ENCODE measurements at places on chromosomes 2 and 18.

- no peak for DNase-seq
Measured at GRCh38 chr2:228630786-228631185, 449.3 kb upstream of the SPHKAP start.

GRCh38 chr2:88897715-88898114 is 206.2 kb downstream of the RPIA start:
- DNase-seq: no peak

DNA sequence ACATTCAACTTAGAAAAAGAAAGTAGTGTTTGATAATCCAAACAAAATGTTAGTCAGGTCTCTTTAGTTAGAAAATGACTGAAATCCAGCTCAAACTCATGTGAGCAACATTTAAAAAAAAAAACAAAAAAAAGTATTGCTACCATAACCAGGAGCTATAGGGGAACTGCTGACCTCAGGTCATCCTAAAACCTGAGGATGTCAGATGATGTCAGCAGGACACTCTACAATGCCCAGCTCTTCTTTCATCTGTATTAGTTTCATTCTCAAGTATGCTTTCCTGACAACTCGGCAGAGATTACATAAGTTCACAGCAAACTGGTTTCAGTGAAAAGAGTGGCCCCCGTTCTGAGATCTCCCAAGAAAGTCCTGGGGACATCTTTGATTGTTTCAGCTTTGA is 4.2 kb upstream of the ESCO1 start:
- DNase-seq: no peak

GRCh38 chr2:160207271-160207670 is 7.2 kb upstream of the ITGB6 start:
- DNase-seq: no peak

DNA sequence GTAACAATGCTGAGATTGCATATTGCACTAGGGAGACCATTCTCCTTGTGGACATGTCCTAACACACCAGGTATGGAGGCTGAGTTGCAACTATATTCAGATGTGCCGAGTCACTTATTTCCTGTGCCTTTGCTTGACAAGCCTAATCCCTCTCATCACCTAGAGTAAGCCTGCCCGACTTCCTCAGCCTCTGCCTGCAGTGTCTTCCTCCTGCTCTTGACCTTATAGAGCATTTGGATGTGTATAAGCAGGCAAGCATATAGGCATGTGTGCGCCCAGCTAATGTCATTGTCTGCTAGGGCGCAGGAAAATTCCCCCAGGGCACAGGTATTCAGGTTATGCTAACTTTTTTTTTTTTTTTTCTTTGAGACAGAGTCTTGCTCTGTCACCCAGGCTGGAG is 316.9 kb downstream of the CDH2 start:
- no peak for DNase-seq

DNA sequence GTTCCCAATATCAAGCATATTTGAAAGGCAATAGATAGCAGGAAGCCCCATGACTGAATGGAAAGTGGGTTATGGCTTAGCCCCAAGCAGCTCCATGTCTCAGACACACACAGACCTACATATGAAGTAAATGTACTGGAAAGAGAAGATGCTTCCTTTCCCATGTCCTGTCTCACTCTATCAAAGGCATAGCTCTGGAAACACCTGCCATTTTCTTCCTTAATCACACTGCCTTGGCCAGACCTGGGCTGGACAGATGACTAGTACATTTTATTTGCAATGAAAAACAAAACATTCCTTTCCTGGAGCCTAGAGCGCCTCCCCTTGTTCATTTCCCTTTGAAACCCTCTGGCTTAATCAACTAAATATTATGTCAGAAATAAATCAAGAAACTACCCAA is 160.7 kb downstream of the ANTXR1 start:
- no peak for DNase-seq

DNA sequence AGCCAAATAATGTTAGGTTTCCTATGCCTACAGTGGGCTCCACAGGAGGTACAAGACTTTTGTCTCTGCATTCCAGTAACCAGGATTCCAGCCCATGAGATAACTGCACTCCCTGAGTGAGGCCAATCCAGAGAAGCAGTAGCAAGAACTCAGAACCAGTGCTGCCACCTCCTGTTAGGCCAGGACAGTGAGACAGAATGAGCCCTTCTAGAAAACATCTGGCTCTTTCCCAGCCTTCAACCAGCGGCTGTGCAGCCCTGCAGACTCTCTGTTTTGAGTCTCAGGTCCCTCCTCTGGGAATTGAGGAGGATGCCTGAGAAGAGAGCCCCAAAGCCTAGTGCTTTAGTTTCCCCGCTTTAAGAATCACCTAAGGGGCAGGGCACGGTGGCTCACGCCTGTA is 44.2 kb downstream of the ARID5A start:
- no peak for DNase-seq

DNA sequence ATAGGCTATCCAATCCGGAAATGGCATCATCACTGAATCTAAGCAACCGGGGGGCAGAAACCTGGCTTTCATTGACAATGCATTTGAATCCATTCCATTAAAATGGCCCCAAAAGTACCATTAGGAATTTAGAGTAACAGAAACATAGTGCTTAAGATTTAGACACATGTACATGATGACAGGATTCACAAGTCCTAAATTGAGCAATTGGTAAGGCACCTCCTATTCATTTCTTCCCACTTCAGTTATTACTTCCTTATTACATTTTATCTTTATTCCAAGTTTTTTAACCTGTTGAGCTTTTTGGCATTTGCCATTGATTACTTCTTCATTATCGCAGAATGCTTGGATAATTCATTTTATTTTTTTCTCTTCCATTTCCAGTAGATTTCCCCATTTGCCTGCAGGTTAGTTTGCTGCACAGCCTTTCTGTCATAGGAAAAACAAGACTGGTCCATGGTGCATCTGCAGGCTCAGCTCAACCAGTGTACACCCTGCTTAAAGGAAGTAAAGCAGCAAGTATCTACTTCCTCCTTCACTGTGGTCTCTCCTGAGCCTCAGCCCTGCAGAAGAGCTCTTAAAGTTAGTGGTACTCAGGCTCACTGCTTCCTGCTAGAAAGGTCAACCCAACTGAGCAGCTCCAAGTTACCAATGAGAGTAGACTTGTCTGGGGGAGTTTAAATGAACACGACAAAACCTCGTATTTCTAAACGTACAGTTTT is 89.2 kb downstream of the DOCK10 start:
- DNase-seq: no peak

DNA sequence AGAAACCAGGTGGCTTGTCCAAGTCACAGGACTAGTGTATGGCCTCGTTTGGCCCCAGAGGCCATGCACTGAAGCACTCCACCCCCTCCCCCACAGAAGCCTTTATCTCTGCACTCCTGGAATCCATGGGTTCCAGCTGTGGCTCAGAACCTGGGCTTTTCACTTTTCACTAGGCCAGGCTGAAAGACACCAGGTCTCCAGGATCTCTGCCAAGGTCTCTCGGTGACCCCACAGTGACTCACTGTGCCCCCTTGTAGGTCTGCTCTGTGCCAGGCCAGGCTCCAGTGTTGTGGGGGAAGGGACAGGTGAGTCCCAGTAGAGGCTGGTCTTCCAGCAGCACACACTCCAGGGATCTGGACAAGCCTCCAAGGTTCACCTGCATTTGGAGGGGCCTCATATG is 31.0 kb upstream of the GLI2 start:
- DNase-seq: no peak

GRCh38 chr2:184890311-184890710 is 292.0 kb downstream of the ZNF804A start:
- no peak for DNase-seq

GRCh38 chr2:14182227-14182946 is 450.1 kb upstream of the LRATD1 start:
- no peak for DNase-seq

DNA sequence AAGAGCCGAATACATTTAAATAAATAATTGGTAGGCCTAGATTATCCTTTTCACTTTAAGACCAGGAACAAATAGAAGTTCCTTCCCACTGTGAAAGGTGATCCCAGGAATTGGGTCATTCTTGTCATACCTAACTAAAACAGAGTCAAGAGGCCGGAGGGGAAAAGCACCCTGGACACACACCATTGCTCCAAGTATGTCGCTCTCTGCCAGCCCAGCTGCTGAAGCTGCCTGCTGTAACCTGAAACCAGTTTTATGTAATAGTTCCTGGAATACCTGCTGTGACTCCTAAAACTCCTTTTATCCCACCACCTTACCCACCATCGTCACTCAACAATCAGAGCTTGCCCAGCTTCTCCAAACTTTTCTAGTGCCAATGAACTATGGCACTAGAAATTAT is 217.1 kb downstream of the PTPRM start:
- no peak for DNase-seq

- no peak for DNase-seq
Measured at GRCh38 chr18:28767201-28767600, 590.3 kb upstream of the CDH2 start.

DNA sequence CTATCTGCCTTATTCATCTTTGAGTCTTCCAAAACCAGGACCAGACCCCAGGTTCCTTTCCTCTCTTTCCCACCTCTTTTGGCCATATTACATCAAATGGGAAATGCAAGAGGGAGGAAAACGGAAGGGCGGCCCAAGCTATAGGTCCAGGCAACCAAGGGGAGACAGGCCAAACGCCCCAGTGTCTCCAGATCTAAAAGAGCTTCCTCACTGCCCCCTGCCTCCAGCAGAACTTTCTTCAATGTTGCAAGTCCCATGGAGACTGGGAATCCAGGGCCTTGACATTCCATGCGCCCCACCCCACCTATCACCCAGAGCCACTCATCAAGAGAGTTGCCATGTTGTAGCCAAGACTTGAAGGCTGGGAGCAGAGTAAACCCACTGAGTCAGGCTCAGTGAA is 15.4 kb downstream of the TNS1 start:
- DNase-seq: no peak

DNA sequence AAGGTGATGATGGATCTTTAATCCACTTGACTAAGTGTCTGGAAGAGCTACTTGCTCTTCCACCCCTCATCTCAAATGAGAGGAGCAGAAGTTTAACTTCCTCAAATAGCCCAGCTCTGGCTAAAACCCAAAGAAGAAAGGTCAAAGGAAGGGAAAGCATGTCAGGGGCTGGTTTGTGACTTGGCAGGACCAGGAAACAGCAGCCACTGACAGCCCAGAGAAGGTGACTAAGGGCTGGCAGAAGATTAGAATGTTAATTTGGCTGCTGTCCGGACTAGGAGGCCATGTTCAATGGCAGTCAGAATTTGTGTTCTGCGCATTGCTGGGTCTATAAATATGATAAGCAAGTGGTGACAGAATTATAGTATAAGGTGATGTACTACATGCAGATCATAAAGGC is 386.2 kb downstream of the SETBP1 start:
- DNase-seq: no peak

GRCh38 chr2:49045083-49045482 is 109.2 kb downstream of the FSHR start:
- DNase-seq: no peak

DNA sequence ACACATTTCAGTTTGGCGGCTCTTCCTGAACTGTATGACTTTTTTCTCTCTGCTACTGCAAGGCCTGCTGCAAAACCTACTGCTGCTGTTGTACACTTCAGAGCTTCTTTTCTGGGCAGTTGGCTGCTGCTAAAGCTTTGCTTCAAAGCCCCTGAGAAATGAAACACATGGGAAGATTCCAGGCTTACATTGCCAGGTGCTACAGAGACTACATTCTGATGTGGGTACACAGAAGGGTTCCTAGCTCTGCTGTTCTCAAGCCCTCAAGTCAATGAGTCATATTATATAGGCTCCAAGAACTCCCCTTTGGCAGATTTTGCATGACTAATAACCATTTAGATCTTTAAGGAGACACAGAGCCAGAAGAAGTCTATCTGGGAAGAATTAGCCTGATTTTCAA is 12.9 kb upstream of the PGAP1 start:
- DNase-seq: no peak

- no peak for DNase-seq
Measured at GRCh38 chr2:38113981-38114708, 38.2 kb upstream of the CYP1B1 start.

DNA sequence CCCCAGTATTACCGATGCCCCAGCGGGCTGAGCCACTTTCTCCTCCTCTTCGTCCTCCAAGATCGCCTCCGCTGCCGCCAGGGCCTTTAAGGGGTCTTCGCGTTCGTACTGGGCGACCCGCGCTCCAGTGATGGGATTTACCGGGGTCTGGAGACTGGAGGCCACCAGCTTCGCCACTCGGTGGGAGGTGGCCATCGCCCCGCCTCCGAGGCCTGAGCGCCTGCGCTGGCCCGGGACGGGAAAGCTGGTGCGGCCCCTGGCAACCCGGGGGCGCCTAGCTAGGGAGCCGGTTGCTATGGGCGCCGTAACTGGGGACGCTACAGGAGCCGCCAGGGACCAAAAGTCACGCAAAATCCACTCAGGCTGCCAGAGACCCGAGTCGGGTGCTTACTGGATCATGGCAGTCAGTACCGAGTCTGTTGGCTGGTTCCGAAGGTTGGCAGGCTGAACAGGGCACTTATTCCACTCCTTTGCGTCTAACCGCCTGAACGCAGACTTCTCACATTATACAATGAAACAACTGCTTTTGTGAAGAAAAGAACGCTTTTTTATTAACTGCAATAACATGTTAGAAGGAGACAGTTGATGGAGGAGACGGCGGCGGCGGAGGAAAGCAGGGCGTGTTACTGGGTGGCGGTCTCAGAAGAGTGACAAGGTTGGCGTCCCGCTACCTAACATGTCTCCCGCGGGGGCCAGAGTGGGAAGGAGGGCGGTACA is at the start of gene FAM161A:
Gene FAM161A, minus strand, starts transcription at position 214 of the 717 bp plus-strand sequence. Its CDS starts 19 bp downstream, at position 195.
- peak; percentile 78 for DNase-seq

- no peak for DNase-seq
Measured at GRCh38 chr2:108907822-108908712, 81.0 kb downstream of the EDAR start.

Data from activated CD4-positive, alpha-beta T cell treated with anti-CD3 and anti-CD28 coated beads for 24 hours (primary cell).